ENCODE measurements at places on chromosomes 11 and 22. TPM values are rescaled to one million over a fixed set of nuclear protein-coding genes. Genes with fewer than 3 reads are reported as not detected.

The SPTBN2 gene
- total RNA-seq, result 0.27 TPM

The GPHA2 gene
- not detected for total RNA-seq

The HTR3B gene
- total RNA-seq, result not detected

The CLDN5 gene
- 0.27 TPM for total RNA-seq

The PDE3B gene
- 2.8 TPM for total RNA-seq

The POLR2L gene
- 61.7 TPM for total RNA-seq

The SEPTIN5 gene
- total RNA-seq, result 18.4 TPM

The TCN1 gene
- not detected for total RNA-seq

The OR10A5 gene
- total RNA-seq, result not detected

The FJX1 gene
- total RNA-seq, result 78.2 TPM

The C22orf31 gene
- not detected for total RNA-seq

The BIK gene
- total RNA-seq, result not detected

The RFPL3 gene
- not detected for total RNA-seq

The TENM4 gene
- total RNA-seq, result 26.4 TPM

The MS4A1 gene
- total RNA-seq, result not detected

The FOSL1 gene
- total RNA-seq, result 11.4 TPM

The KRTAP5-11 gene
- not detected for total RNA-seq

The HORMAD2 gene
- not detected for total RNA-seq

The MMP27 gene
- not detected for total RNA-seq

The AMPD3 gene
- total RNA-seq, result 7.0 TPM

The IGLL5 gene
- total RNA-seq, result not detected

The PKDREJ gene
- total RNA-seq, result 0.09 TPM

The PATE2 gene
- 0.18 TPM for total RNA-seq

The C11orf91 gene
- total RNA-seq, result not detected

The CDHR5 gene
- total RNA-seq, result not detected

The NPAS4 gene
- not detected for total RNA-seq

The WNT11 gene
- total RNA-seq, result not detected

The APOL5 gene
- total RNA-seq, result not detected

The CALCA gene
- not detected for total RNA-seq

Data from fibroblast of the aortic adventitia (primary cell).